ENCODE measurements at places on chromosomes 3 and 15. TPM values are rescaled to one million over a fixed set of nuclear protein-coding genes. Genes with fewer than 3 reads are reported as not detected.

Gene INAFM2
- 15.0 TPM for total RNA-seq

Gene FGD5
- total RNA-seq: not detected

DNA sequence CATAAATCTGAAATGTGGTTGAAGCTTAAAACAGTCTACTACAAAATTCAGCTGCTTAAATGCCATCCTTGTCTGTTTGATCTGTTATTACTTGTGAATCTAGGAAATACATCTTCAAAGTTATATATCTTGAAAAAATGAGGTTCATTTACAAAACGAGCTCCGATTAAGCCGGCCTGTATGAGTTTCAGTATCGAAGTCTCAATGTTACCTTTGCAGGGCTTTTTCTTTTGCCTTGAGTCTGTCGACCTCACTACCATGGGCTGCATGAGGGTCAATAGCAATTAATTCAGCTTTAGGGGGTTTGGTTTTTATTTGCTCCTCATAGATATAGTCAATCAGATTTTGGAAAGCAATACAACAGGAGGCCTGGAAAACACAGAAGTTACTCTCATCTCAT is 23.2 kb downstream of the ERICH6 start:
- DNase-seq: no peak

Gene GOLGA8H
- total RNA-seq: 0.34 TPM

Gene CHRNA7
- not detected for total RNA-seq

Gene ADCY5
- total RNA-seq: not detected

DNA sequence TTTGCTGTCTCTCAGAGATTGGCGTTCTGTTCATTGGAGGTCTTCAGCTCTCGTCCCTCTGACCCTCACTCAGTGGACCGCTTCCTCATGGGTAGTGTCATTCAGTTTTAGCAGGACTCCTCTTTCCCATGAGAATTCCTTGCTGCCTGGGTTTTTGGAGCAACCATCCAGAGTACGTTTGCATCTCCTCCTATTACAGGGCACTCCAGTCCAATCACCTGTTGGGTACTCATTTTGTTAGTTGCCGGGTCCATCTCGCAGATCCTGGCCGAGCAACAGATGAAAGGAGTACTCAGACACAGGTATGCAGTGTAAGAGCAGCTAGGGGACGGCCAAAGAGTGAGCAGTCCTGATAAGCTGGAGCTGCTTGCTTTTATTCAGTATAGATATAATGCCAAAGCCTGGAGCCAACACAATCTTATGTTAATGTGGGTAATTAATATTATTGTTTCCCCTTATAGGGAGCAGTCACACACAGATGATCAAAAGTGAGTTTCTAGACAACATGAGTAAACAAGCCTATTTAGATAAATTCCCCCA is 49.6 kb downstream of the ISG20 start:
- DNase-seq: no peak

Gene BCHE
- not detected for total RNA-seq

DNA sequence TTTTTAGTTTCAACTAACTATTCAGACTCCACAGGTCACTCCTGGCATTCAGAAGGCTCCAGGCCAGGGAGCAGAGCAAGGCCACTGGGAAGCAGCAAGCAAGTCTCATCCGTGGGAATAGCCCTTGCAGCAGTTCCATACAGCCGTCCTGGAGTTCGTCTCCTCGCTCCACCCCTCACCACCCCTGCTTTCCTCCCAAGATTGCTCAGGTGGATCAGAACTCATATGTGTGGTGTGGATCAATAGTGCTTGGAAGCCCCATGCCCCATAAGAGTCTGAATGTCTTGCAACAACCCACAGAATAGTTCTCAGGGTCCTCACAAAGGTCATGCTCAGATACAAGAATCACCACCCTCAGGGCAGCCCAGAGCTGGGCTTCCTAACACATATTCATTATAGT is 44.5 kb downstream of the SUSD5 start:
- no peak for DNase-seq

Gene ERICH6
- total RNA-seq: not detected

DNA sequence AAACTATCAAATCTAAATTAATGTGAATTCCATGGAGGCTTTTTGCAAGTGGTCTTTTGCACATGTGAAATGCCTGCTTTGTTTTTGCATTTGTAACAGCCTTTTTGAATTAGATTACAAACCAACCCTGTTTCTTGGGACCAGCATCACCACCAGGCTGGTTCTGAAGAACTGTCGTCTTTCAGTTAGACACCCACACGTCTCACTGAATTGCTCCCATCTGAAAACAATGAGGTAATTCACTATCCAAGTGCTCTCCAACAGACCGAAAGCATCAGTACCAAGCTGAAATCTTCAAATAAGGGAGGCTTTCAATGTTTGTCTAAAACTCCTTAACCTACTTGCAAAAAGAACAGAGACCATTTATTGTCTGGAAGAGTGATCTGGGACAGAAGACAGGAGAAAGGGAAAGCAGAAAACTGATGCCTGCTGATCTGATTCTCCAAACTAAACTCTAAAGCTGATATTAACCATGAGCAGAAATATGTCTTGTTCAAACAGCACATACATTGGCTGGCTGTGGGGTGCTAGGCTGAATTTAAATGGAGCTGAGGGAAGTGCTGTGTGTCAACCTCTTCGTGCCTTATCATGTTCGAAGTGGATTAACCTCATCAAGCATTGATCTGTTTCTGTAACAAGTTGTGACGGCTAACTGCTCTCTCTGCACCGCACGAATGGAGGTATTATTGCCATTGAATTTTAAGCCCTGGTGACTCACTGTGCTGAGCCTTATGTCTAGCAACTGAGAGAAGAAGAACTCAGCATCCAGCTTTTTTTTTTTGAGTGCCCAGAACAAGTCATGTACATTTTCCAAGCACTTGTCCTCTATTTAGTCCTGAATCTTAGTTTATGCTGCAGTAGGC is 213.7 kb upstream of the P2RY1 start:
- DNase-seq: no peak

GRCh38 chr3:99418709-99419108 is 219.7 kb upstream of the COL8A1 start:
- DNase-seq: no peak

DNA sequence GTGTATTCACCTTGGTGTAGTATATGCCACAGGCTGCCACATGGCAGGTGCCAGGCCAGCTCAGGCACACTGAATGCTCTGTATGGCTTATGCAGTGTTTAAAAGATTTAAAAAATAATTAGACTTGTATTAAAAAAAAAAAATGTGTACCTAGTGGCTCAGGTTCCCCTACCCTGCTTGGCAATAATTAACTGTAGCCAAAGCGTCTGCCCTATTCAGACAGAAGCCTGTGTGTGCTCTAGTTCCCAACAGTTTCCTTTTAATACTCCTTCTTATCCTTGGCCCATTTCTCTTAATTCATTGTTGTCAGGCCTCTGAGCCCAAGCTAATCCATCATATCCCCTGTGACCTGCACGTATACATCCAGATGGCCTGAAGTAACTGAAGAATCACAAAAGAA is 752.2 kb upstream of the CFAP20DC start:
- no peak for DNase-seq

Gene SAMD7
- total RNA-seq: not detected

Gene ADAMTS9
- not detected for total RNA-seq

Gene SERINC4
- total RNA-seq: 0.09 TPM

DNA sequence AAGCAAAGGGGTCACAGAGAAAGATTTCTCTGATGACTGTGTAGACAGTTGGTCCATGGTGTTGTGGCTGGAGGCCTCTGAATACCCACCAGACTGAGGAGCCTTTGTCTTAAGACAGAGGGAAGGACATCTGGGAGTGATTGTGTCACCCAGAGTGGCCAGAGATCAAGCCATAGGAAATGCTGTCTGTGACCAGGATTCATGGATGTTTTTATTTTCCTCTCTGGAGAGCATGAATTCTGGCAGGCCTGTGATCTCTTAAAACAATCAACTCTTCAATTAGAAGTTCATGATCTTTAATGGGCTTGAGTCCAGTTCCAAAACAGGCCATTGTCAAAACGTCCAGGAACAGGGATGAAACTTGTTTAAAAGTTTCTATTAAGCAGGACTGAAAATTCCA is 198.9 kb upstream of the CTDSPL start:
- no peak for DNase-seq

GRCh38 chr3:147945968-147946519 is 536.9 kb downstream of the ZIC1 start:
- DNase-seq: no peak

GRCh38 chr15:75143738-75144334 is 57.8 kb upstream of the C15orf39 start:
- DNase-seq: no peak

DNA sequence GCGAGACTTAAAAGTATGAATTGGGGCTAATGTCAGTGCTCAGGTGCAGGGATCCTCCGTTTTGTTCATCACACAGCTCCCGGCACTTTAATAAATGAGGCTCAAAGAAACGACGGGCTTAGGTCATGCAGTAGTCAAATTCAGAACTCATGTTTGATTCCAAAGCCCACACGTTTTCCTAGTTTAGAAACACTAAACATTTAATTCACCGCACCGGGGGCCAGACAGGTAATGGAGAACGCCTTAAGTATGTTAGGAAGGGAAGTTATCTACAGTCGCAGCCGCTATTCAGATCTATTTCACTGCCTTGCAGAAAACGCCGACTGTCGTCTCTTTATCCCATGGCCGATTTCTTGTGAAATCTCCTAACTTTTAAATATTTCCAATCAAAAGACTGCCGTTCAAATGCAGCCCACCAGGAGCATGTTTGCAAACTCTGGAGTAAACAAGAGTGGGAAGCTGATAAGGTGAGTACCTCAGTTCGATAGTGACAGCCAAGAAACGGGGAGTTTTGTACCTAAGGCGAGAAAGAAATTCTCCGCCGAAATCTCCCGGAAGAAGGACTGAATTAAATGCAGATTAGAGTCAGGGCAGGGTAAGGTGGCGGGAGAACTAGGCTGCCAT is 569 bp downstream of the HIGD2B start:
- peak; percentile 3 for DNase-seq

- peak; percentile 55 for DNase-seq
Observed at GRCh38 chr3:32240159-32240545, 1.7 kb downstream of the CMTM8 start.

Data from activated CD8-positive, alpha-beta T cell treated with anti-CD3 and anti-CD28 coated beads for 36 hours (primary cell).